ENCODE measurements at places on chromosomes 1 and 21. TPM values are rescaled to one million over a fixed set of nuclear protein-coding genes. Genes with fewer than 3 reads are reported as not detected.

DNA sequence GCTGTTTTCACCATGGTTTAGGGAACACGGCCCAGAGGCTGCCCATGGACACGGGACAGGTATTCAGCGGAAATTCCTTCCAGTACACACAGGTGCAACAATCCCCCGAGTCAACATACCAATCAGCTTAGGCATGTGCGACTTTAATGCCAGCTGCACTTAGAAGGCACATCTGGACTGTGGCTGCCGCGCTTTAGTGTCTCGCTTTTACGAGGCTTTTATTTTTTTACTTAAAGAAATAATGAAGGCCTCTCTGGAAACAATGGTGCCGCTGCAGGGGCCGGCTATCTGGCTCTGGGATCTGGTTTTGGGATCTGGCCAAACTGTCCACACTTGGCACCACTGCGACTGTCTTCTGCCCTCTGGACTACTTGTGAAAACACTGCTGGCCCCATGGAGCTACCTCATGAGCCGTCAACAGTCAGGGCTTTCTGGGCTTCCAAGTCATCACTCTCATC is 55.5 kb downstream of the SLC66A1 start:
- H3K4me3 ChIP-seq, result no peak overlapping the region
- H3K27ac ChIP-seq, result no peak overlapping the region
- H3K4me1 ChIP-seq, result no peaks in the 10 kb centered on the region
- no peaks in the 10 kb centered on the region for H3K27me3 ChIP-seq
- H3K36me3 ChIP-seq, result no peaks in the 10 kb centered on the region
- no peak for DNase-seq

- peak overlapping the region; percentile 73 for H3K4me3 ChIP-seq
- DNase-seq, result peak; percentile 78
- no peaks in the 10 kb centered on the region for H3K4me1 ChIP-seq
- no peaks in the 10 kb centered on the region for H3K27me3 ChIP-seq
These were observed 64.9 kb upstream of the FCGR2A start for GRCh38 chr1:161440312-161440894.

- H3K27ac ChIP-seq, result no peak overlapping the region
- no peaks in the 10 kb centered on the region for H3K36me3 ChIP-seq
- no peak overlapping the region for H3K4me3 ChIP-seq
- no peak for DNase-seq
These were observed 4.4 kb downstream of the MAP3K21 start for GRCh38 chr1:233331676-233332519.

The DCST1 gene
- not detected for total RNA-seq

DNA sequence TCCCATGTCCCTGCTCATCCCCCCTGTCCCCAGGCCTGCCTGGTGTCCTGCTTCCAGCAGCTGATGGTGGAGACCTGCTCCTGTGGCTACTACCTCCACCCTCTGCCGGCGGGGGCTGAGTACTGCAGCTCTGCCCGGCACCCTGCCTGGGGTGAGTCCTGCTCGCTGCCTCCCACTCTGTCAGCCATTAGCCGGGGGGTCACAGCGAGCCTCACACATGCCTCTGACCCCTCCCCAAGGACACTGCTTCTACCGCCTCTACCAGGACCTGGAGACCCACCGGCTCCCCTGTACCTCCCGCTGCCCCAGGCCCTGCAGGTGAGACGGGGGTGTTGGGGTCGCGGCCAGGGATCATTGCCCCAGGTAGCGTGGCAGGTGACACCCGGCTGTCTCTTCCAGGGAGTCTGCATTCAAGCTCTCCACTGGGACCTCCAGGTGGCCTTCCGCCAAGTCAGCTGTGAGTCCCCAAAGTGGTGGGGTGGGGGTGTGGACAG is 10.0 kb downstream of the SCNN1D start:
- H3K36me3 ChIP-seq, result no peaks in the 10 kb centered on the region
- no peaks in the 10 kb centered on the region for H3K4me1 ChIP-seq
- no peak overlapping the region for H3K4me3 ChIP-seq
- H3K27me3 ChIP-seq, result no peaks in the 10 kb centered on the region

DNA sequence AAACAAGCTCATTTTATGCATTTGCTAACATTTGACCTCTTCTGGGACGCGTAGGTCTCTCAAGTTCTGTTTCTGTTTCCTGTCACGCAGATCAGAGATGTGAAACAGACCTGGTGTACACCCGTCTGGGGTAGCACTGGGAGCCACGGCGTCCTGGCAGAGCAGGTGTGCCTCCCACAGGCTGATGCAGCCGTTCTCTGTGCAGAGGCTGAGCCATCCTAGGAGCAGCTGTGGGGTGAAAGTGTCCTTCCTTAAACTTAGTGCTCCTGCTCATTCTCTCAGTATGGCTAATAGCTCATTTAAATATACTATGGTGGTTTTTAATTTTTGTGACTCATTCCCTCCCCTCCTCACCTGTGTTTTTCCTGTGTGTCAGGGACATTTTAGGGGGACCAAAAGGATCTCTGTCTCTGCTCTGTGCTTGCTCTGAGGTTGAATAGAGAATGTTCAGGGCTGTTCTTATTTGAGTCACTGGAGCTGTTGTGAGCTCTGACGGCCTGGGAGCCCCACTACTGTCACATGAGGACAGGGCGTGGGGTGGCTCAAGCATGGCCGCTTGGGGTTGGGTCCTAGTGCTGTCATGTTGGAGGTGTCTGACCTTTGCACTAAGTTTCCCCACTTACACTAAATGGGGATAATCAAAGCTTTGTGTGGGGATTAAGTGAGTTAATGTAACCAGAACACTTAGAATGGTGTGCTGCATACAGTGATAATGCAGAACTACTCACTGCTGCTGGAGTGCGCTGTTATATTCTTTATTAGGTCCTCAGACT is 43.0 kb downstream of the GALNT2 start:
- no peaks in the 10 kb centered on the region for H3K27me3 ChIP-seq
- no peak for DNase-seq
- no peaks in the 10 kb centered on the region for H3K36me3 ChIP-seq
- H3K4me1 ChIP-seq, result peaks cover 36% of the 10 kb centered on the region
- peak overlapping the region; percentile 73 for H3K27ac ChIP-seq
- no peak overlapping the region for H3K4me3 ChIP-seq

The KISS1 gene
- total RNA-seq, result 2.9 TPM

The VSIG8 gene
- not detected for total RNA-seq

GRCh38 chr21:34582506-34583150 is 32.3 kb downstream of the RCAN1 start:
- no peaks in the 10 kb centered on the region for H3K36me3 ChIP-seq
- H3K4me1 ChIP-seq, result no peaks in the 10 kb centered on the region
- H3K27ac ChIP-seq, result no peak overlapping the region

Measured in Caco-2 (cell line).